ENCODE measurements at places on chromosomes 16 and 17.

DNA sequence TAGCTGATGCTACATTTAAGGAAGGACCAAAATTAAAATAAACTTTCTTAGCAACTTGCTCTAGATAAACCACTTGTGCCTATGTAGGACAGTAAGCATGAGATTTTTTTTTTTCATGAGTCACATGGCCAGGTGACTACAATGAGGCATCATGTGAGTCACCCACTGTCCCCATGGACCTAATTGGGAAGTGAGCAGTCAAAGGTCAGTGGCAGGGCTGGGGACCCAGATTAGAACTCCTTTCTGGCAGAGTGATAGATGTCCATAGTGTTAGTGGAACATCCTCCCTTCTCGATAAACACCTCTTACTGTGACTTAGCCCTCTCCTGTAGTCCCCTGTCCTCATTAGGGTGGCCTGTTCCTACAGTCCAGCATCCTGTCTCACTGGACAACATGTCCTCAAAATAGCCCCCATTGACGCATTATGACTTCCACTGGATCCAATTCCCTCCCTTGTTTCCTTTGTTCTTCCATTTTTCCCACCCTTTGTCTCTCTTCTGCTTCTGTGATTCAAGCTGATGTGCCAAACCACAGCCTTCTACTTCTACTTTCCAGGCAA lies 12.4 kb downstream of the ITGB3 start:
- DNase-seq, result no peak

GRCh38 chr16:81720973-81721906 lies 57.9 kb upstream of the PLCG2 start:
- DNase-seq, result no peak

GRCh38 chr17:76333673-76334505 lies 19.8 kb downstream of the PRPSAP1 start:
- DNase-seq, result no peak

DNA sequence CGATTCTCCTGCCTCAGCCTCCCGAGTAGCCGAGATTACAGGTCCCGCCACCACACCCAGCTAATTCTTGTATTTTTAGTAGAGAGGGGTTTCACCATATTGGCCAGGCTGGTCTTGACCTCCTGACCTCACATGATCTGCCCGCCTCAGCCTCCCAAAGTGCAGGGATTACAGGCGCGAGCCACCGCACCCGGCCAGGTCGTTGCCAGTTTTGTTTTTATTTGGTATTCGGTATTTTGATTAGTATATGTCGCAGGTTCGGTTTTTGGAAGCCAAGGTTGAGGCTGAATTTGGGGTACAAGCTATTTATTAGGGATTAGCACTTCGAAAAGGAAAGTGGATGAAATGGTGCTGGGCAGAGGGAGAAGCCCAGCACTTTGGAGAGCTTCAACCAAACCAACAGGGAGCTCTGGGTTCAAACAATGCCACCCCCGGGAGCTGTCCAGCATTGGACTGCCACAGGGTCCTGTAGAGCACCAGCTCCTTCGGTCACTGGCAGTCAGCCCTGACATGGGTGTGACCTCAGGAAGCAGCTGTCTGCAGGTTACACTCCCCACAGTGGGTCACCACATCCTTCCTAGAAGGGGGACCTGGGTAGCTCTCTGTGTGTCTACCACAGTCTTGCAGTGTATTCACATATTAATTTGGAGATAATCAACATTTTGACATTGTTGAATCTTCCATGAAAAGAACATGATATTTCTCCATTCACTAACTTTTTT lies 1.5 kb upstream of the CLEC10A start:
- DNase-seq, result no peak

DNA sequence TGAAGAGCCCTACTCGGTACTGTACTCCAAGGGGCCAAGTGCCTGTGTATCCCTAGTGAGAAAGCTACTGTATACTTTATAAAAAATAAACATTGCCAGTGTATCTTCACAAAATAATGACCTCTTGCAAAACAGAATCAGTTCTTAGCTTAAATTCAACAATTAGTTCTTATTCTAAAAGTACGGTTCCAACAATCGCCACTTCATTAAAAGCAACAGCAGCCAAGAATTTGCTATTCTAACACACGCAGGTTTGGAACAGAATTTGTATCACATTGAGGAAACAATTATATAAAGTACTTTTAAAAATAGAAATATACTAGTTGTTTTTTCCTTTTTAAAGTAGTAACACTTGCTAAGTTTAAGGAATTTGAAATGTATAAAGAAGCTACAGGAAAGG lies 48.5 kb downstream of the CEP95 start:
- no peak for DNase-seq

DNA sequence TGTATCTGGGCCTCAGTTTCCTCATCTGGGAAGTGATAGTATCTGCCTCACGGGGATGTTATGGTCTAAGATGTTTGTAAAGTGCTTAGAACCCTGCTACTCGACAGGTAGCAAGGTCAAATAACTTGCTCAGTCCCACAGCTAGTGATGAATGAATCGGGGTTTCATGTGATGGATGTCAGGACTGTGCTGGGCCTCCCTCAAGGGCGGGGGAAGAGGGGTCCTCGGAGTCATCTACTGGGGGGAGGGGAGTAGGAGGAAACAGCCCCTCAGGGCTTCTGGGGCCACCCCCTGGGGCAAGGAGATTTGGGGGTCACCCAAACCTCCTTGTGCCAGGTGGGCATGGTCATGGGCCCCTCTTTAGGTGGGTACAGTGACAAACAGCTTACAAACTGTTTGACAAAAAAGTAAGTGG lies 732 bp downstream of the PNPO start:
- DNase-seq, result no peak
